Right lobe of liver (tissue), 6 donors: ENCODE measurements at places on chromosomes 5 and 9. TPM values are rescaled to one million over a fixed set of nuclear protein-coding genes. Genes with fewer than 3 reads are reported as not detected.

Gene SLC46A2
- total RNA-seq, result not detected

Gene VCP
- total RNA-seq, result 151 TPM

Gene FAM81B
- not detected for total RNA-seq

Gene PPIP5K2
- total RNA-seq, result 26.5 TPM

Gene HACD4
- 0.13 TPM for total RNA-seq

Gene GRXCR2
- total RNA-seq, result not detected

Gene SPINK6
- total RNA-seq, result not detected

Gene DND1
- 0.27 TPM for total RNA-seq

Gene FGF1
- total RNA-seq, result not detected

Gene EMB
- total RNA-seq, result 2.4 TPM

Gene SUSD3
- total RNA-seq, result 41.4 TPM

Gene RANBP3L
- 0.22 TPM for total RNA-seq

Gene SLCO6A1
- not detected for total RNA-seq

Gene PITX1
- not detected for total RNA-seq

Gene SAXO1
- 0.15 TPM for total RNA-seq

Gene PCDH1
- 27.3 TPM for total RNA-seq

Gene HNRNPH1
- total RNA-seq, result 202 TPM

Gene TRAF1
- 1.5 TPM for total RNA-seq

Gene CER1
- total RNA-seq, result not detected

Gene FSTL4
- total RNA-seq, result 1.3 TPM

Gene PTGES
- total RNA-seq, result not detected

Gene C7
- total RNA-seq, result 49.0 TPM

Gene SH3RF2
- 3.5 TPM for total RNA-seq
